ENCODE measurements at places on chromosomes 6 and 20. TPM values are rescaled to one million over a fixed set of nuclear protein-coding genes. Genes with fewer than 3 reads are reported as not detected.

The WRNIP1 gene
- 26.1 TPM for total RNA-seq

The KCNG1 gene
- total RNA-seq: 0.24 TPM

- peak; percentile 96 for DNase-seq
Measured at GRCh38 chr6:149963462-149964307, at the start of gene ULBP1. ULBP1 (plus strand) TSS chr6:149963943; CDS start chr6:149964050, 107 bp downstream.

- peak; percentile 81 for DNase-seq
Measured at GRCh38 chr6:160041608-160042007, 72.7 kb downstream of the IGF2R start.

The MCM8 gene
- total RNA-seq: 4.3 TPM

DNA sequence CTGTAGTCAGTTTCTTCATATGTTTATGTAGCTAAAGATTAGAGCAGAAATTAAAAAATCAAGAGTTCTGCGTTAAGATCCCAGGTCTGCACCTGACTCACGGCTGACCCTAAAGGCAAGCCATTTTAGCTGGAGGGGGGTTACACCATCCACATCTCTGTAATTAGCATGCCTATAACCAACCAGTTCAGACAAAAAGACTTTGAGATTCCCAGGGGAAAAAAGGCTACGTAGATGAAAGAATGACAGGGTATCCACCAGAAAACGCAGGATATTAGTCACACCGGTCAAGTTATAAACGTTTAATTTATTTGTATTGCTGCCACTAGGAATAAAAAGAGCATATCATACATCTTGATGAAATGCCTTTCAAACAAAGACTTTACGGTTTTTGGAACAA, 299.1 kb downstream of the FOXC1 start:
- DNase-seq: no peak

DNA sequence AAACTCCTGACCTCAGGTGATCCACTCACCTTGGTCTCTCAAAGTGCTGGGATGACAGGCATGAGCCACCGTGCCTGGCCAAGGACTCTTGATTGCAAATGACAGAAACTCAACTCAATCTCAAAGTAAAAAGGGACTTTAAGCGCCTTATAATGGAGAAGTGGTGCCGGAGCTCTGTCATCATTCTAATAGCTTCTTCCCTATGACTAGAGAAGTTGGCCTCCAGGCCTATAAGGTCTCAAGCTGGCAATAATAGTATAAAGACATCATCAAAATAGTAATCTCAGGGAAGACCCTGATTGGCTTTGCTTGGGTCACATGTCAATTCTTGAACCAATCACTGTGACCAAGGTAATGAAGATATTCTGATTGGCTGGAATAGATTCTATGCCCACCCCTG, 8.5 kb upstream of the KIAA1755 start:
- no peak for DNase-seq

DNA sequence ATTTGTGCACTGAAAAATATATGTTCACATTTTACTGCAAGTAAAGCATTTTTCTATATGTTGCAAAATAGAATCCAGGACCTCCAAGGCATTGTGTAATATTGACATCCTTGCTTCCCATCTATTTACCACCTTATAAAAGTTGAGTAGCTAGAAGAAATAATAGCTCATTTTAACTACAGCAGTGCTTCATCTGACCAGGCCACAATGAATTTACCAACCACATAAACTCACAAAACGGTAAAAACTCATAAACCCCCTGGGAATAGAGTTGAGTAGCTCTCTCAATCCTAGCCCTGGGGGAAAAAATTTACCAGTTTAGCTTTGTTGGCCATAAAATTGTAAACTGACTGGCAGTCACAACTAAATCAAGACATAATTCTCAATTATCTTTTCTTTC, 3.9 kb downstream of the ATXN1 start:
- no peak for DNase-seq

GRCh38 chr6:30127238-30128093, 8.5 kb upstream of the TRIM40 start:
- DNase-seq: no peak

DNA sequence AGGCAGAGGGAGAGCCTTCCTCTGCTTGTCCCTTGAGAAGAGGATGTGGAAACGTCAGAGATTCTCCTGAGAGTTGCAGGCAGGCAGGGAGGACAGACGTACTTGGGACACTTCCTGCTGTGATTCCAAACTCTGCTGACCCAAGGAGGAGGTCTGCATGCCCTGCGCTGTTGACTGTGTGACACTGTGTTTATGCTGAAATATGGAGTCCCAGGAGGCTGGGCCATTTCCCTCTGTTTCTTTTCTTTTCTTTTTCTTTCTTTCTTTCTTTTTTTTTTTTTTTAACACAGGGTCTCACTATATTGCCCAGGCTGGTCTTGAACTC, 63.5 kb upstream of the BHLHE23 start:
- DNase-seq: peak; percentile 23

The LRFN2 gene
- total RNA-seq: not detected

GRCh38 chr20:13220194-13220903, 725 bp upstream of the ISM1 start:
- DNase-seq: peak; percentile 94

DNA sequence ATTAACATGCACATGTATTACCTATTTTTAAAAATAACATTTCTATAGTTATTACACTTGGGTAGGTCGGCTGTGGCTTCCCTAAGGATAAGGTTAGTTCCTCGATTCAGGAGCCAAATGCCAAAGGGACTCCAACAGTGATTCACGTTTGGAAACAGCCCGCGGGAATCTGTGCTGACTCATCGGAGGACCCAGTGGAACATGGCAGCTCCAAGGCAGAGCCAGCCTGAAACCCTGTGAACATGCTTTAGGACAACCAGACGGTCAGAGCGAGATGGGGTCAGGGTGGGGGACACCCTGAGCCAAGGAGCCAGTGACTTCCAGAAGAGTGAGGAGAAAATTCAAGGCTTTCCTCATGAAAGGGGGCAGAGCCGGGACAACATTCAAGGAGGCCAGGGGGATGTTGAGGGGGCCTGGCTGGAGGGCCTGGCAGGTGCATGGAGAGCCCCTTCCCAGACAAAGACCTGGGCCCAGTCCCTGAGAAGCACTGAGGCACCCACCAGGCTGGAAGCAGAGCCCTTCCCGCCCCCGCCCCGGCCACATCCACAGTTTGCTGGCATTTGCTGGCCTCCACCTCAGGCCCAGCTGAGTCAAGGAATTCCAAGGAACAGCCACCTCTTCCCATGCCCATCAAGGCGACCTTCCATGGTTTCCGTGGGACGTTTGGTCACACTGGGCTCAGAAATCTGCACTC, 133.2 kb downstream of the SNX5 start:
- DNase-seq: peak; percentile 91

DNA sequence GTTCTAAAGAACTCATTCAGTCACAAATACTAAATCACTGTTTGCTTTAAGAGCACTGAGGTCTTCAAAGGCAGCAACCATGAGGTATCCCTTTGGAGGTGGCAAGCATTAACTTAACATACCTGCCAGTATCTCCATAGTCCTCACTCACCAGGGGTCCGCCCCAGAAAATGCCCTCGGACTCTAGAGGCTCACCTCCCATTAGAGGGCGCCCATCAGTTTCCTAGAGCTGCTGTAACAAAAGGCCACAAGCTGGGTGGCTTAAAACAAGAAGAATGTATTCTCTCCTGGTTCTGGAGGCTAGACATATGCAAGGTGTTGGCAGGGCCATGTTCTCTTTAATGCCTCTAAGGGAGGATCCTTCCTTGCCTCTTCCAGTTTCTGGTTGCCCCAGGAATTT, 12.0 kb upstream of the RNGTT start:
- no peak for DNase-seq

GRCh38 chr20:63980806-63981728, at the start of gene PRPF6:
PRPF6 (plus strand) TSS chr20:63981132; CDS start chr20:63981246, 114 bp downstream.
- DNase-seq: peak; percentile 98

DNA sequence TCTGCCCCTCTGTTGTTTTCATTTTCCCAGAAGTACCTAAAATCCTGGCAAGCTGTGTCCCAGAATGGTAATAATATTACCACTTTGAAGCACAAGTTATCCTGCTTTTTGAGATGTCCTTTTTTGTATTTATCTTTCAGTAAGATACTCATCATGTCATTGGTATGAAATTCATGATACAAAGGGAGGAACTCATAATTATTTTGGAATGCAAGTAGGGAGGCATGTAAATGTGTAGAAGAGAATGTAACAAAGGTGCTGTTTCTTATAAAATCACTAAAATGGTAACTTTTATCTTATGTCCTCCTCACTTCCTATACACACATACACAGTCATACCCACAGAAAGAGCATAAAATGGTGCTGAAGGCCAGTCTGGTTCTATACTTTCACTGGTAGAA, 109.9 kb downstream of the CD2AP start:
- DNase-seq: no peak

The FHL5 gene
- total RNA-seq: 37.9 TPM

DNA sequence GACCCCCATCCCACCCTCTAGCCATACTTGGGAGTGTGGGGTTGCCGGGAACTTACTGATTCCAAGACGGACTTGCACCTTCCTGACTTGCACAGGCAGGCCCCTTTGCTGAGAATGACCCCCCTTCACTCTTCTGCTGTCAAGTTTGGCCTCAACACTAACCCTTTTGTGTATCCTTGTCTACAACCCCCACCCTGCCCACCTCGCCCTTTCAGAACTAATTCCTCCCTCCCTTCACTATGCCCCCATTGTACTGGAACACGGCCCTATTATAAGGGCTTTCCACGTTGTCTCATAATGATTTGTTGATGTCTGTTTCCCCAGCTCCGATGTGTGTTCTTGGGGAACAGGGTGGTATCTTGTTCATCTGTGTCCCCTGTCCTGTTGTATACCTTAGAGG, 4.4 kb upstream of the NEDD9 start:
- DNase-seq: no peak

- no peak for DNase-seq
Measured at GRCh38 chr6:88704980-88705379, 258.4 kb downstream of the RNGTT start.

GRCh38 chr20:38829296-38829875, 23.9 kb downstream of the PPP1R16B start:
- DNase-seq: no peak

DNA sequence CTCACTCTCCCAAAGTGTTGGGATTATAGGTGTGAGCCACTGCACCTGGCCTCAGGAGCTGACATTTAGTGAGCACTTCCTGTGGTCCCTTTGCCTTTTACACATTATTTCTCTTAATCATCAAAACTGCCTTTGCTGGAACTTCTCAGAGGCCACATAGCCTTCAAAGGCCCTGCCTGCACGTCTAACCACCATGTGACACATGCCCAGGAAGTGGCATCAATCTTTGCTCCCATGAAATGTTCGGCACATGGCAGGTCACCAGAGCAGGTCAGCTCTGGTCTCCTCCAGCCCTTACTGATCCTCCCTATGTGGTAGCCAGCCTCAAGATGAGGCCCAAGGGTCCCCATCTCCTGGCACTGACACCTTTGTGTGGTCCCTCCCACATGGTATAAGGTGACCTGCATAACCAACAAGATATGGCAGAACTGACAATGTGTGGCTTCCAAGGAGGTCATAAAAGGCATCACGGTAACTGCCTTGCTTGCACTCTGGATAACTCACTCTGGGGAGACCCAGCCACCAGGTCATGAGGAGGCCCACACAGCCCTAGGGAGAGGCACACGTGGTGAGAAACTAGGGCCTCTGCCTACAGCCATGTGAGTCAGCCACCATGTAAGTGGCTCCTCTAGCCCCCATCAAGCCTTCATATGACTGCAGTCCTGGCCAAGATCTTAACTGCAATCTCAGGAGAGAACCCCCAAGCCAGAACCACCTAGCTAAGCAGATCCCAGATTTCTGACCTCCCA, 28.8 kb upstream of the HMGA1 start:
- DNase-seq: no peak

The FAM162B gene
- total RNA-seq: 6.8 TPM

The SLC17A2 gene
- not detected for total RNA-seq

DNA sequence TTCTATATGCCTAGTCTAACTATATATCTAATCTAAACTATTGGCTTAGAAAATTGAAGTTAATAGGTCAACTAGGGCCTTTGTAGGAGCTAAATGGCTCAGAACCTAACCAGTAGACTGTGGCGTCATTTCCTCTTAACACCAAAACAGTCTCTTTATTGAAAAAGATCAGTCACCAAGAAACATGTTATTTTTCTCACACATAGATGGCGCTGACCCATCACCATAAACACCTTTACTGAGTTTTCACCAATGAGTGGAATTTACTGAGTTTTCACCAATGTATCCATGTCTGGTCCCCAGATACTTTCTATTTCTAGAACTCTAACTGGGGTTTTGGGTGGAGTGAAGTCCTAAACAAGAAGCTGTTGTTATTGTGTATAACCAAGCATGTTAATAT, 636.0 kb downstream of the BCKDHB start:
- DNase-seq: no peak

The GSTA3 gene
- not detected for total RNA-seq

DNA sequence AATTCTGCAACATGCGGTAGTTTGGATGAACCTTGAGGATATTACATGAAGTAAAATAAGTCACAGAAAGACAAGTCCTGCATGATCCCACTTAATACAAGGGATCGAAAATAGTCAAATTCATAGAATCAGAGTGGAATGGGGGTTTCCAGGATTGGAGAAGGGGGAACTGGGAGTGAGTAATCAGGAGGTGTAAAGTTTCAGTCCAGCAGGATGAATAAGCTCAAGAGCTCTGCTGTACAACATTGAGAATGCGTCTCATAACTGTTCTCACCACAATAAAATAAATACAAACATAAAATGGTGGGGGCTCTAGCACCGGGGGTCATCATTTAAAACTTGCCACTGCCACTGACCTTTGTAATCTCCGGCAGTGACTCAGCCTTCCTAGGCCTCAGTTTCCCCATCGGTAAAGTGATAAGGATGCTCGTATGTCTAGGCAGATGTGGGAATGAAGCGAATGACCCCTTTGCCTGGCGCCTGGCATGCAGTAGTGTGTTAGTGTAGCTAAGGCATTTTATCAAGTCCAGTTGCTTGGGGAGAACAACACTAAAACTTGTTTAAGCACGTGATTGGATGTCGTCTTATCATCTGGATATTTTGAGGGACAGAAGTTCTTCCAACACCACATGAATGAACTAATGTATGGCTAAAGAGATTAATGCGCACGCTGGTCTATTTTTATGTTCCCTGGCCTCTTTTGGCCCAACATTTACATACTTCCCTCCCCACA, 421.1 kb downstream of the QKI start:
- DNase-seq: no peak

GRCh38 chr6:80366051-80366450, 259.6 kb downstream of the BCKDHB start:
- DNase-seq: no peak

GRCh38 chr6:5373430-5373829, 112.1 kb downstream of the FARS2 start:
- no peak for DNase-seq

- peak; percentile 63 for DNase-seq
Measured at GRCh38 chr6:113936093-113936934, 34.6 kb downstream of the HDAC2 start.

DNA sequence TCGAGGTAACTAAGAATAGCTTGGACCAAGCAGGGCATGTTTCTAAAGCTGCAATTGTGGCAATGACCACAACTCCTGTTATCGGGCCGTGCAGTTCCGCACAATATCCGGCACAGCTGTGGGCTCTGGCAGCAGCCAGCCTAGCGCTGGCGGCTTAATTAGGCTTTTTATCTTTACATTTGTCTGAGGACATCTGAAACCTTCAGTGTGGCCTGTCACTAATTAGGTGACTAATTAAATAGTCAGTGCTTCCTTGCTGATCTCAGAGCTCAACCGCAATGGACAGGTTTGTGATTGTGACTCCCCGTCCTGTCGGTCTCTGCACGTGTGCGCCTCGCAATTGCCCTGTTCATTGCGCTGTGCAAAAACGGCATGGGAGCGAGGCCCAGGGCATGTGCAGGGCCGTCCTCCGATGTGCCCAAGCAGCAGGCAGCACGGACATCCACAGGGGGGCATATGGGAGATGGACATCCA, 134.8 kb upstream of the INSM1 start:
- DNase-seq: no peak

GRCh38 chr6:105522626-105523322, 119.9 kb upstream of the PREP start:
- DNase-seq: no peak
